ENCODE measurements at places on chromosomes 1 and 21. TPM values are rescaled to one million over a fixed set of nuclear protein-coding genes. Genes with fewer than 3 reads are reported as not detected.
A peak's percentile ranks its signal among the peaks of the same experiment; 100 is the strongest.

DNA sequence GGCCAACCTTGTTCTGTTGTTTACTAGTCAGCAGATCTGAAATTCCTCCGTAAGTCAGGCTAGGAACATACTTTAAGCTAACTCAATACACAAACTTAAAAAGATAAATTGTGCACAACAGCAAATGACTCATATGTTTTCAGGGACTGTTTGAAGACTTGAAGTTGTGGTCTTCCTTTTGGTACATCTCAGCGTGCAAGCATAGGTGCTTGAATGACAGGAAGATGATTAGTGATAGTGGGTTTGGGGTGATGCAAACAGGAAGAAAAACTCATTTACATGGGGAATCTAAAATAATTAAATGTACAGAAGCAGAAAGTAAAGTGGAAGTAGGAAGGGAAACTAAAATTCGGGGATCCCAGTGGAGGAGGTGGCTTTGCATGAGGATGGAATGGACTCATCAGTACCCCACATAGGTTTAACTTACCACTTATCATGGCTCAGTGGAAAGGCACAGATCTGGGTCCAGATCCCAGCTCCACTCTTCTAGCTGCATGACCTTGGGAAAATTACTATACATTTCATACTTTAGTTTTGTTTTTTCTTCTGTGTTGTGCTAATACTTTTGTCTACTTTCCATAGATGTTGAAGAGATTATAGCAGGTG lies 122.3 kb downstream of the XCL2 start:
- DNase-seq = no peak

GRCh38 chr21:31194510-31195293 lies 149.4 kb downstream of the TIAM1 start:
- no peak for DNase-seq

DNA sequence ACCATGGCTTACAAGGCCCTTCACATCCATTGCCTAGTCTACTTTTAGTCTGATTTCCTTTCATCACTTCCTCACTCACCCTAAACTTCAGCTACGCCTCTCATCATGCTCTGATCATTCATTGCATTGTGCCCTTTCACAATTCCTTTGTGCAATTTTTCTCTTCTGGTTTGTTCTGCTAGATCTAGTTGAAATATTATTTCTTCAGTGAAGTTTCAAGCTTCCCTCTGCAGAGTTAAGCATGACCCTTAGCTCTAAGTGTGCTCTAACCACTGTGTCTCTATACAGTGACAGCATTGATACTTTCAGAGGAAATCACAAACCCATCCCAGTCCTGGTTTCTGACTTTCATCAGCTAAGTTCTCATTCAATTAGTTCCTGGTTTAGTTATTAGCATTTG lies 166.1 kb downstream of the PLA2G4A start:
- DNase-seq = no peak

- DNase-seq = no peak
Observed at GRCh38 chr1:89739844-89740216, 81.0 kb upstream of the LRRC8D start.

DNA sequence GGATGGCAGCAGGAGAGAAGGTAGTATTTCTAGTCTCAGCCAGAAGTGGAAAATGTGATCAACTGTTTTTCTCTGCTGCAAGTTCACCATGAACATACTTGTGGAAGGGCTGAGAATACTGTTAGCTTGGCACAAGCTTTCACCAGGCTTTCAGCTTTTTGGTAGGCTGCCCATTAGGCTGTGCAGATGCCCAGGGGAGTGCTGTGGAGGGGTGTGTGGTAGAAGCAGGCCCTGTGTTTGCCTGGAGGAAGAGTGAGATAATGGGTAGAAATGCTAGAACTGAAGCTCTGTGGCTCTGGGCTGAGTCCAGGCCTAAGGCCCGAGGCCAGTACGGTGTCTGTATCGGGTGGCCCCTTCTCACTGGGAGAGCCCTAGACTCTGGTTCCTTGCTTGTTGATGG lies 9.8 kb downstream of the DNAJC6 start:
- DNase-seq = no peak

GRCh38 chr1:58732087-58732775 lies 32.4 kb upstream of the MYSM1 start:
- DNase-seq = no peak

The HORMAD1 gene
- not detected for total RNA-seq

GRCh38 chr1:25657883-25658760 lies 41.5 kb downstream of the MAN1C1 start:
- DNase-seq = no peak

The COL9A2 gene
- 0.43 TPM for total RNA-seq

DNA sequence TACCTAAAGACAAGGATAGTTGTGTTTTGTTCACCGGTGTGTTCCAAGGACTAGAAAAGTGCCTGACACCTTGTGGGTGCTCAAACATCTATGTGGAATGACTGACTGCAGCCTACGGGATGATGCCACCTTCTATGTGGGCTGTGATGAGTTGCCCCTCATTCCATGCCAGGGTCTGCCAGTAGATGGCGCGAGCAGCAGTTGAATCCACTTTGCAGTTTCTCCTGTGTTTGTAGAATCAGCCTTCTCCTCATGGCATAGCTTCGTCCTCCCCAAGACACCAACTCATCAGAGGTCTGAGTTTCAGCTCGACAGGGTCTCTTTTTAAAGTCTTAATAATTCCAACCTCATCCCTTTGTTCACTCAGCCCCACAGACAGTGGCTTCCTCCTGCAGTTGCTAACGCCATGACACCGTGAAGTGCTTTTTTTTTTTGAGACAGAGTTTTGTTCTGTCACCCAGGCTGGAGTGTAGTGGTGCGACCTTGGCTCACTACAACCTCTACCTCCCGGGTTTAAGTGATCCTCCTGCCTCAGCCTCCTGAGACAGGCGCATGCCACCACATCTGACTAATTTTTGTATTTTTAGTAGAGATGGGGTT lies 133.7 kb downstream of the CAPN8 start:
- DNase-seq = peak; percentile 51

GRCh38 chr1:40901886-40902852 lies 40.0 kb upstream of the CITED4 start:
- DNase-seq = peak; percentile 60

- DNase-seq = no peak
Observed at GRCh38 chr1:246695136-246695535, 29.1 kb upstream of the SCCPDH start.

DNA sequence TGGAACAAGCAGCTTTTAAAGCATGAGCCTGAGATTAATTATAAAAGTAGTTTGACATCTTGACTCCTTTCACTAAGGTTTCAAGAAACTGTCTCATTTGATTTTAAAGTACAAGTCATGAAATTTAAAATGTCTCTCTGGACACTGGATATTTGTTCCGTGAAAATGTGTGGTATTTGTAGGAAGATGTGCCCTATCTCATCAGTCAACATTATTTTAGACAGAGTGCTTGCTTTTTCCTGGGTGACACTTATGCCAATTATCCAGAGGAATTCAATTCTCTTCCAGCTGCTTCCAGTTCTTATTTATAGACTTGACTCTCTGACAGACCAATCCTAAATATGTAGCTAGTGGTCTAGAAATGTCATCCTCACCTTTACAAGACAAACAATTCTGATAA lies 300.4 kb downstream of the PLA2G4A start:
- DNase-seq = no peak

- peak; percentile 18 for DNase-seq
Observed at GRCh38 chr1:103529746-103530145, 4.2 kb downstream of the RNPC3 start.

DNA sequence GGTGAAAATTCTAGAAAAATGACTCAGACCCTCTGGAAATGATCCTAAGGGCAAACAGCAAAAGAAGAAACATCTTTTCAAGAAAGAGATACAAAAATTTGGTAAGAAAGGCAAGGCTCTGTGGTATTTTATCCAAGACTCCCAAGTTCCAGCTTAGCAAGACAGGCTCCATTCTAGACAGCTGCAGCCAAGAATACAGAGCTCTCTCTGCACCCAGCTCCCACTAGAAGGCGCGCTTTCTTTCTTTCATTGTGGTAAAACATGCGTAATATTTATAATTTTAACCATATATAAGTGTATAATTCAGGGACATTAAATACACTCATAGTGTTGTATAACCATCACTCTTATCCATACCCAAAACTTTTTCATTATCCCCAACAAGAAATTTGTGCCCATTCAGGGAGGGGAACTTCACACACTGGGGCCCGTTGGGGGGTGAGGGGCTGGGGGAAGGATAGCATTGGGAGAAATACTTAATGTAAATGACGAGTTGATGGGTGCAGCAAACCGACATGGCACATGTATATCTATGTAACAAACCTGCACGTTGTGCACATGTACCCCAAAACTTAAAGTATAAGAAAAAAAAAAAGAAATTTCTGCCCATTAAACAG lies 2.2 kb upstream of the HFM1 start:
- DNase-seq = no peak

- DNase-seq = no peak
Observed at GRCh38 chr1:204692841-204693356, 7.4 kb upstream of the LRRN2 start.

DNA sequence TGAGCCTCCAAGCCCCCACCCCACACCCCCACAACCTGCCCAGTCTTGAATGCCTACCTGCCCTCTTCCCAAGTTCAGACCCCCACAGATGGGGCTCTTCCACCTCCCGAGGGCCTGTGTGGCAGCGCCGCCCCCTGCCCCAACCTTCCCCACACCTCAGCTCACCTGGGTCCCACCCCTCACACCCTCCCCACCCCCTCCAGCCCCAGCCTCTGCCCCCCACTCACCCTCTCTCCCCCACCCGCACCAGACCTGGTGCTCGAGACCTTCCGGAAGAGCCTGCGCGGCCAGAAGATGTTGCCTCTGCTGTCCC lies 9.2 kb downstream of the TNFRSF18 start:
- no peak for DNase-seq

- peak; percentile 61 for DNase-seq
Observed at GRCh38 chr1:35287807-35288640, 19.5 kb downstream of the ZMYM4 start.

The SLC26A9 gene
- 0.03 TPM for total RNA-seq

- no peak for DNase-seq
Observed at GRCh38 chr1:228402641-228403025, 4.0 kb downstream of the TRIM11 start.

GRCh38 chr1:29258976-29259801 lies 22.9 kb downstream of the PTPRU start:
- DNase-seq = no peak

The ZNF593OS gene
- not detected for total RNA-seq

The PLPPR4 gene
- total RNA-seq = not detected

- no peak for DNase-seq
Observed at GRCh38 chr1:209870151-209870831, 42.5 kb downstream of the UTP25 start.

DNA sequence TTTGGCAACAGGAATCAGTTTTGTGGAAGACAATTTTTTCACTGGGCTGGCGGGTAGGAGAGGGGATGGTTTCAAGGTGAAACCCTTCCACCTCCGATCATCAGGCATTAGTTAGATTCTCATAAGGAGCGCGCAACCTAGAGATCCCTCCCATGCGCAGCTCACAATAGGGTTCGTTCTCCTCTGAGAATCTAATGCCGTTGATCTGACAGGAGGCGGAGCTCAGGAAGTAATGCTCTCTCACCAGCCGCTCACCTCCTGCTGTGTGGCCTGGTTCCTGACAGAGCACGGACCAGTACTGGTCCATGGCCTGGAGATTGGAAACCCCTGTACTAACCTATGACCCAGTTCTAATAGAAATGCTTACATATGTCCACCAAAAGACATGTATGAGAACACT lies 96.6 kb upstream of the KIAA1614 start:
- no peak for DNase-seq

DNA sequence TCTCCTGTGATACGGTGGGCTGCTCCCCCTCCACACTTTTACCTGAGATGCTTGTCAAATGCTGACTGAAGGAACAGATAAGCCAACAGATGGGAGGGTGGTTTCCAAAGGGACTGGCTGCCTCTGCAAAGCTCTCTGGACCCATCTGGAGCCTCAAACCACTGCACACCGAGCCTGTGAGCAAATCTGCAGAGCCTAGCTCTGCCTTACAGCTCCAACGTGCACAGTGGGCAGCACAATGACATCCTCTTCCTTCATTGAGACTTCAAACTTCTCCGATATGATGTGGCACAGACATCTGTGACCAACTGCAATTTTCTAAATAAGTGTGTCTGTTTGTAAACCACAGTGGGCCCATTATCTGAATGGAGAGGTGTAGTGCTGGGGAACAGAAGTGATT lies 26.2 kb upstream of the KNCN start:
- DNase-seq = no peak

The PEX11B gene
- total RNA-seq = 21.8 TPM

- DNase-seq = no peak
Observed at GRCh38 chr1:168243198-168243597, 17.4 kb downstream of the SFT2D2 start.

The IL22RA1 gene
- total RNA-seq = 0.33 TPM

DNA sequence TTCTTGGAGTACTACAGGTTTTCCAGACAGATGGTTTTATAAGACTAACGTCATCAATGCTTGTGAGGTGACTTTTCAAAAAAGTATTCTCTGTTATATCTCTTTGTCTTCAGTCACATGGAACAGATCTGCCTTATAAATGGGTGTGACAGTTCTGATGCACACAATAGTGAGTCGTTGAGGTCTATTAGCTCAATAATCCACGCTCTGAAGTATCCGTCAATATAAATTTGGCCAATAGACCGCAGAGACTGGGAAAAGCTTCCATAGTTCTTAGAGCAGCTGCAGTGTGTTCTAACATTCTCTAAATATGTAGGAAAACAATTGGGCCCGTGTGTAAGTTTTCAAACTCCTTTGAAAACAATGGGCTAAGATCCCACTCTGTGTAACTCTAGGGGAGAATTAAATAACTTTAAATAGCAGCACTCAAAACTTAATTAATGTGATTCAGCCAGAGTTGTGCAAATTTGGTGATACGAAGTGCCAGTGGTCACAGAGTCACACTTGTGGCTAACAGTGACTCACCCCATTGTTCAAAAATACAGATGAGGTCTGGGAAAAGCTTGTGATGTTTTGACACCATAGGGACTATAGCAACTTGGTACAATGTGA lies 316.0 kb downstream of the LMO4 start:
- DNase-seq = peak; percentile 60

The LY9 gene
- not detected for total RNA-seq

DNA sequence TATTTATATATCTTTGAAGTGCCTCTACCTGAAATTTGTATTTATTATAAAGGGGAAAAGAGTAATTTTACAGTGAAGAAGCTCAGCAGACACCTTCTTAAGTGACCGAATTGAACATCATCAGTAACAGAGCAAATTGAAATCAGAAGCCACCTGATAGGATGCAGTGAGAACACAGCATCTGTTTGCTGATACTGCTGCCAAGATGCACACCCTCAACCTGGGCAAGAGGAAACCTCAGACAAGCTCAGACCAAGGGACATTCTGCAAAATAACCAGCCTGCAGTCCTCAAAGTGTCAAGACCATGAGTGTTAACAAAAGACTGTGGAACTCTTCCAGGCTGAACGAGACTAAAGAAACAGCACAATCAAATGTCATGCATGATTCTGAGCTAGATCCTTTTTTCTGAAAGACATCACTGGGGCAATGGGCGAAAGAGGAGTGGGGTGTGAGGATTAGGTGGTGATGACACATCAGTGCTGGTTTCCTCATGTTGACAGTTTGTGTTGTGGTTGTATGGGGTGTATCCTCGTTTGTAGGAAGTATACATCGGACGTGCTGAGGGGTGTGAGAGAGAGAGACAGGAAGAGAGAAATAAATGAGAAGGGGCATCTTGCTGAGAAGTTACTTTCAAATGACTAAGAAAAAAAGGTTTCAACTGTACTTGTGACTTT lies 103.7 kb downstream of the ABCA4 start:
- peak; percentile 54 for DNase-seq
